ENCODE measurements at places on chromosomes 1 and 21.
A peak's percentile ranks its signal among the peaks of the same experiment; 100 is the strongest.

- no peak for DNase-seq
These were observed 23.9 kb upstream of the EPB41 start for GRCh38 chr1:28890435-28890834.

- DNase-seq: no peak
These were observed 207.7 kb downstream of the HHAT start for GRCh38 chr1:210536254-210536961.

- no peak for DNase-seq
These were observed 282.6 kb upstream of the C1orf105 start for GRCh38 chr1:172137703-172138454.

DNA sequence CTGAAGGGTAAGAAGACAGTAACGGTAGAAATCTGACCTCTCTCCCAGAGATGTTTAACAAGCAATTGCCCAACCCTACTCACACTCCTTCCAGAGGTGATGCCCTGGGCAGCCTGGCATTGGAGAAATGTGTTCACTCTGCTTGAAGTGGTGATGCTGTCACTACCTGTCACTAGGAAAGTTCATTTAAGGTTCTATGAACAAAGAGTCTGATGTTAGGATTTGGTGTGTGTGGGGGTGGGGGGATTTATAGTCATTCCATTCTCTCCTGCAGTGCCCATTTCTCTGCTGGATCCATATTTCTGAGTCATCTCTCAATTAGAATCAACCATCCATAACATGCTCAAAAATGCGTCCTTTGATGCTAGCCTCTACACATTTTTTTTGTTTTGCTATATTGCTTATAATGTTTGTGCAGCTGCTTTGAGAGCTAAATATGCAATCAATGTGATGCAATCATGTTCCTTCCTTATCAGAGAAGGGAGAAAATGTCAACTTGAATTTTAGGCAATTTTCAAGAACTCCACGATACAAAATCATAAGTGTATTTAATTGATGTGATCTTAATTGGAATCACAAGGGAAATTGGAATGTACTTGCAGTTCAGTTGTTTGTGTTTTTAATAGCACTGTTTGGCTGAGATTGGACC lies 173.9 kb downstream of the DUSP10 start:
- DNase-seq: no peak

DNA sequence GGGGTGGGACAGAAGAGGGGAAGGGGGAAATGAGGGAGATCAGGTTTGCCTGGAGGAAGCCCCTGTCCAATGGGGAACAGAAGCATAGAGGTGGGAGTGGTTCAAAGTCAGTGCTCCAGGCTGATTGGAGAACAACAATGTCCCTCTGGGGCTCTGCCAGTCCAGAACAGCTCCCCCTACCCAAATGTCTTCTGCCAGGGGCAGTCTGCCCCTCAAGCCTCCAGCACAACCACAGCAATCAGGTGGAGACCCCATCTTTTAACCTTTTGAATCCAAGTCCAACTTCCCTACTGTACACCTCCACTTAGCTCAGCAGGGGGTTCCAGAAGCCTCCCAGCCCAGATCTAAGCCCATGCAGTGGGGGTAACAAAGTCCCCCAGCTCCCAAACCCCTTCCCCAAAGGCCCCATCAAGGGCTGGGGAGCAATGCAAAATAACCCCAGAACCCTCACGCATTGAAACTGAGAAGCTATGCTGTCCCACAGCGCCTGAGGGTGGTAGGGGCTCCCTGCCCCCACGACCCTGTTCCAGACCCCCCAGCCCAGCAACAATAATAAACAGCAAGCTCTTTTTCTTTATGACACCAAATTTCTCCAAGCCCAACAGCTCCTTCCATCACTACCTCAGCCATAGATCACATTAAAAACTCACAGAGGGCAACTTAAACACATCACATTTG lies 3.3 kb downstream of the AHDC1 start:
- DNase-seq: no peak

GRCh38 chr1:175174309-175175102 lies 18.1 kb downstream of the KIAA0040 start:
- no peak for DNase-seq

DNA sequence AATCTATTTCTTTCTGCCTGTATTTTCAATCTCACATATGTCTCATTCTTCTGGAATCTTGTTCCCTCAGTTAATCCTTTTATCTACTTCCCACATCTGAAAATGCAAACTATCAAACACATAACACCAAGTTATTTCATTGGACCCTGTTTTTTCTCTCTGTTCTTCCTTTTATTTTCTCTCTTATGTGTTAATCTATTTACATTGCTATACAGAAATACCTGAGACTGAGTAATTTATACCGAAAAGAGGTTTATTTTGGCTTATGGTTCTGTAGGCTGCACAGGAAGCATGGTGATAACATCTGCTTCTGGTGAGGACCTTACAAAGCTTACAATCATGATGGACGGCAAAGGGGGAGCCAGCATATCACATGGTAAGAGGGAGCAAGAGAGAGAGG lies 247.6 kb downstream of the TGFB2 start:
- DNase-seq: no peak

- peak; percentile 81 for DNase-seq
These were observed 14.3 kb downstream of the THBS3 start for GRCh38 chr1:155193275-155193990.

DNA sequence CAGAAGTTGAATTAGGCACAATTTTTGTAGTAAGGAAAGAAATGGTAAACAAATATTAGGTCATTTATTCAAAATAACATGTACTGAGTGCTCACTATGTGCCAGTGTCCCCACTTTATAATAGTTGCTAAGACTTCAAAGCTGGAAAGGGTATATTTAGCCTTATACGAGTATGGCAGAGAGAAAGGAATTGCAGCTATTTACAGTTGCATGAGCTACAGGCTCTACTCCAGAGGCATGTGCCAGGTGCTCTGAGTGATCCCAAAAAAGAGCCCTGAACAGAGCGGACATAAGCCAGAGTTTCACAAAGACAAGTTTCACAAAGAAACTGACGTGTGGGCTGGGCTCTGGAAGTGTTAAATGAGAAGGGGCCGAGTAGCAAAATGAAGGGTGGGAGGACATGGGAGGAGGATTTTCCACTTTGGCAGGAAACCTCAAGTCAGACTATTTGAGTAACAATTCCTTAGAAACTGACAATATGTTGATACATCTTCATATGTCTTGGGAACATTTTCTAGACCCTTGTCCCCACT lies 40.9 kb downstream of the FASLG start:
- DNase-seq: no peak

DNA sequence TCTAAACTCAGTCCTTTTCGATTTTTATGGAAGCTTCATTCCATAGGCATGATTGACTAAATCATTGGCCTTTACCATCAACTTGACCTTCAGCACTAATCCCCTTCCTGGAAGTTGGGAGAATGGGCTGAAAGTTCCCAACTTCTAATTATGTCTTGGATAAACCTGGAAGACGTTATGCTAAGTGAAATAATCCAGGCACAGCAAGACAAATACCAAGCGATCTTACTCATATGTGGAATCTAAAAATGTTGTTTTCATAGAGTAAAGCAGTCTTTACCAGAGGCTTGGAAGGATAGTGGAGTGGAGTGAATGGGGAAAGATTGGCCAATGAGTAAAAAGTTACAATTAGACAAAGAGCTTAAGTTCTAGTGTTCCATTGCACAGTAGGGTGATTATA lies 1453.2 kb downstream of the PLA2G4A start:
- no peak for DNase-seq

- no peak for DNase-seq
These were observed 51.7 kb downstream of the GADD45A start for GRCh38 chr1:67736750-67737149.

DNA sequence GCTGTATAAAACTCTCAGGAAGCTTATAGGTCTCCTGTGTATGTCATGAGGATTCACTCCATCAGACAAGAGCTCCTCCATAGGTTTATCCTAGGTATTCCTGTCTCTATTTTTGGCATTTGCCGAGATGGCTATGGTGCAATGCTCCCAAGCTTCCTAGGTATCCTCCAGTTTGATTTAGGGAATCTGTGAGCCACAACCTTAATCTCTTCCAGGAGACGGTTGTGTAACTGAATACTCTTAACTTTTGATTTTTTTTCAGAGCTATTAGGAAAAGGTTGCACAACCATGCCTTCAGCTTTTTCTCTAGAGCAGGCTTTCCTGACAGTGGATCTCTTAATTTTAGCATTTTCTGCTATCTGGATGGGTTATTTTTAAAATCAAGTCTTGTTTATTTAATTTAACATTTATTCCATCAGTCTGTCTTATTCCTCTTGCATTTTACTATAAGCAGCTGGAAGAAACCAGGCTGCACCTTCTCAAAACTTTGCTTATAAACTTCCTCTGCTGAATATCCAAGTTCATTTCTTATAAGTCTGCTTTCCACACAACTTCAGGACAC lies 69.4 kb upstream of the BACE2 start:
- DNase-seq: no peak

DNA sequence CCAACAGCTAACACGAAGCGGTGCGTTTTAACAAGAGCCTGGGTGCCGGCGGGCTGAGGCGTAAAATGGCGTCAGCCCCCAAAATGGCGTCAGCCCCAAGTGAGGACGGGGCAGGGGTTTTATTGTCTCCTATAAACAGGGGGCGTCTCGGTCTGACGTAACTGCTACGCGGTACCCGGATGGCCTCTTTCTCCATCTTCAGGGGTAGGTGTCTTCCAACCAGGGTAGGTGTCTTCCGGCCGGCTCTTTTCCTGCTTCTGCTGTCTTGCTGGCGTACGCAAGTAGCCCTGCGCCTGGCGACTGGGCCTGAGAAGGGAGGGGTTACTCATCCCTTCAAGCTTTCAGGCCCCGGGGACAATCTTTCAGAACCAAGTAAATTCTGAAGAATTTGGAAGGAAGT lies 45.3 kb downstream of the LGR6 start:
- DNase-seq: no peak

DNA sequence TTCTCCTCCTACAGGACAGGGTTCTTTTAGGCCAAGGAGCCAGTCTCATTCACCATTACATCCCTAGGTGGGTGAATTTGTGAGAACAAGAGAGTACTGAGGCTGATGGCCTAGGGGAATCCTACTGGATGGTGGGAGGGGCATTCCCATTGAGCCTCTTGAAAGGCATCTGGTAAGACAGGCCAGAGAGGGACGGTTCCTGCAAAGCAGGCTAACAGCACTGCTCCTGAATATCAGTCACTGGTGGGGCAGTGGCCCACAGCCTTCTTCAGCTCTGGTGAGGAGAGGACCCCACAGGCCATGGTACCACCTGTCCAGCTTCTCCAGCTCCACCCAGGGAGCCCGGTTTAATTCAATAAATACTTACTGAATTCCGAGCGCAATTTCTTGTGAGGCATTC lies 125.9 kb upstream of the EDN2 start:
- DNase-seq: no peak

GRCh38 chr1:184287001-184287400 lies 99.8 kb upstream of the C1orf21 start:
- no peak for DNase-seq

GRCh38 chr1:12433323-12434053 lies 184.5 kb downstream of the DHRS3 start:
- DNase-seq: no peak

DNA sequence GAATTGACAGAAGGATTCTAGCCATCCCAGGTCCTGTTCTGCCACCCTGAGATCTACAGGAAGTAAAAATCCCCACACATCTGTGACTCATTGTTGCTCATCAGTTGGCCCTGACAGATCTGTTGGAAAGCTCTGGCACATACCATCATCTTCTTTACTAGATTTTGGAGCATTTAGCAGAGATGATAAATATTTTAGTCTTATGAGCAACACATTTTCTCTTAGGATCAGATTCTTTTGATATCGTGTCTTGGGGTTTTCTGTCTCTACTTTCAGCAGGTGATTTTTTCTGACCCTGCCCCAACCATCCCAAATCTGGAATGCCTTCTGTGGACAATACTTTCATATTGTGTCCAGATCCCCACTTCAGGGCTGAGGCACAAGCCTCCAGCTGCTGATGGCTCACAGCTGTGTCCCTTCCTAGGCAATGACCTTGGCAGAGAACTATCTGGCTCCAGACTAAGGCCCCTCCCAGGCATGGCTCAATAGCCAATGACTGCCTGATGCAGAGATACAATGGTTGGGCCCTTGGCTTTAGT lies 102.8 kb downstream of the GDAP2 start:
- no peak for DNase-seq

DNA sequence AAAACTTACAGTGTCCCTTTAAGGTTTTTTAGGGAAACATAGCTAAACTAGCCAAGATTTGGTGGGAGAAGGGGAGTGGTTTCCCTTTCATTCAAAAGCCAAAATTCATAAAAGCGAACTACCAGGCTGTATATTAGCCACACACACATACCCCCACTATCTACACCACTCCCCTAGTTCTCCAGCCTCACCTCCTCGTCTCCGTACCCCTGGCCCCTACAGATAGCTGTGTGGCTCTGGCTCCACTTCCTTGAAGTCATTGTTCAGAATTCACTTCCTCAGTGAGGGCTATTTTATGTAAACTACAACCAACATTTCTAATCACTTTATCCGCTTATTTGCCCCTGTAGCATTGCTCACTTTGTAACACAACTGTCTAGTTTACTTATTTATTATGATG lies 5.3 kb upstream of the DPH5 start:
- no peak for DNase-seq

- no peak for DNase-seq
These were observed 4.0 kb downstream of the CD247 start for GRCh38 chr1:167514288-167514687.

GRCh38 chr1:111743679-111744101 lies 4.5 kb upstream of the INKA2 start:
- no peak for DNase-seq

GRCh38 chr21:32566741-32567389 lies 18.5 kb downstream of the TCP10L start:
- DNase-seq: no peak

DNA sequence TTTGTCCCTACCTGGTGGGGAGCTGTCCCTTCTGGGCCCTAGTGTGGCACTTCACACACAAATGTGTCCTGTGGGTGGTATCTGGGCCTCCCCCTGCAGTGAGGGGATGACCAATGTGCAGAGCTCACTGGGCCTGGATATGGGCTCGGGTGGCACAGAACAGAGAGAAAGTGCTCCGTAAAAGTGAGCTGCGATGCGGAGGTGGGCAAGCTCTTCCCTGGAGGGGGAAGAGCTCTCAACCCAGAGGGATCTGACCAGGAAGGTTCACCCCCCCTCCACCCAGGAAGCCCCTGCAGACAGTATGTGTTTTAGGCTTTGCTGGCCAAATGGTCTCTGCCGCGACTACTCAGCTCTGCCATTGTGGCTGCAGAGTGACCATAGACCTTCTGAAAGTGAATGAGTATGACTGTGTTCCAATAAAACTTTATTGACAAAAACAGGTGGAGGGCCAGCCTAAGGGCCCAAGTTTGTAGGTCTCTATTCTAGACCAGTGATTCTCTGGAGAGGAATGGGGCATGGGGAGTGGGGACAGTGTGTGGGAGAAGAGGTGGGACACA lies 8.6 kb upstream of the ITGB2 start:
- no peak for DNase-seq

DNA sequence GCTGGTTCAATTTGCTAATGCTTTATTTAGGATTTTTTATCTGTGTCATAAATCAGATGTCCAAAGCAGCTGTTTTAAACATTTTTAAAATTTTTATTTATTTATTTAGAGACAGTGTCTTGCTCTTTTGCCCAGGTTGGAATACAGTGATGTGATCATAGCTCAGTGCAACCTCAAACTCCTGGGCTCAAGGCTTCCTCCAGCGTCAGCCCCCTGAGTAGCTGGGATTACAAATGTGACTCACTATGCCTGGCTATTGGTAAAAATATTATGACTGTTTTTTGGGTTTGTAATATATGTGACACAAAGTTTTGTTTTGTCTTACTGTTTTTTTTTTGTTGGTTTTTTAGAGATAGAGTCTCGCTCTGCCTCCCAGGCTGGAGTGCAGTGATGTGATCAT lies 11.8 kb downstream of the ZBED6 start:
- no peak for DNase-seq
